Activated naive CD4-positive, alpha-beta T cell (primary cell): ENCODE measurements at places on chromosomes 6 and 20.

DNA sequence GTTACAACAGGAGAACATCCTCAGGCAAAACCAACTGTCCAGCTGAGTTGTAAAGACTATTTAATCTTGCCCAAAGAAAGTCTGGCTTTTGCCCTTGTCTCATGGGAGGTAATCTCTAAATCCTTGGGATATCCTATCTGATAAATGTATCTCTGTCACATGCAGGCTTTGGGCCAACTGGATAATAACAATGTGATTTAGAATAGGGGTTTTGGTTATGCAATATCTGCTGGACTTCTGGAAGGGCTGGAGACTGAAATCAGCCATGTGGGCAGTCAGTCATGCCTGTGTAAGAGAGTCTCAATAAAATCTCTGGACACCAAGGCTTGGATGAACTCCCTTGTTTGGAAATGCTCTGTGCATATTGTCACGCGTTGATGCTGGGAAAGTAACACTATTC lies 56.3 kb upstream of the PRL start:
- DNase-seq: no peak

- DNase-seq: no peak
Measured at GRCh38 chr6:63732336-63732735, 96.7 kb downstream of the PHF3 start.

DNA sequence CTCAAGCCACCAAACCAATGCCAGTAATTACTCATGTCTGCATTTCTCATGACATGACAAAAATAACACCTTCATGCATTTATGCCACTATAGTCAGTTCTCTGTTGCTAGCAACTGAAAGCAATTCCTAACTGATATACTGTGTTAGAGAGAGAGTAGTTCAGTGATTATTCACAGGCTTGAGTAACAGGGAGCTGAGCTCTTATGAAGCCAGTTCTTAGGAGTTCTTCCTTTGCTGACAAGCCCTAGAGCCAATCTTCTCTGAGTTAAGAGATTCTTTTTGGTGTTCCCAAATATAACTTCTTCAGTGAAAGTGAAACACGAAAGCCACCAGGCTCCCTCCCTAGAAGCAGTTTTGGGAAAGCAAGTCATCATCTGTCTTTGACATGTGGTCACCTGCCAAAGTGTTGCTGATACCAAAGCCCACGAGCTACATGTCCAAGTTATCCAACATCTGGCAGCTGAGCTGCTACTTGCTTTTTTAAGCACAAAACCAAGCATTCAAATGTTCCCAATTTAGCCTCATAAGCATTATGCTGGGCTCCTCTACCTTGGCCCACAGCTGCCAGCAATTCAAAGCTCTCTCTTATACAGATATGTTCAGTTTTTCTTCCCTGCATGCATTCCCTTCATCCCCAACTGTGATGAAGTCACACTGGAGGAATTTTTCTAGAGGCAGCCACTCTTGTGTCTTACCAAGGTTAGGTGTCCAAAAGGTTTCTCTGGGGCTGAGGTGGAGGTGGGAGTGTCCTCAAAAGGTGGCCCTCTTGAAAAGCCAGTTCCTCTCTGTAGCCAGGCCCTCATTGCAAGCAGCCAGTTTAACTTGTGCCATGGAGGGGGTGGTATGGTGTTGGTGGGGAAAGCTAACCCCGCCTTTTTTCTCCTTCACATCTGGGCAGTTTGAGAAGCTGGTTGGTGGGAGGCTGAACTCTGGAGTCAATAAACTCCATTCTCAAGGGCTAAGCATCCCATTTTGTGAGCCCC lies 92.7 kb upstream of the ARMC2 start:
- no peak for DNase-seq

DNA sequence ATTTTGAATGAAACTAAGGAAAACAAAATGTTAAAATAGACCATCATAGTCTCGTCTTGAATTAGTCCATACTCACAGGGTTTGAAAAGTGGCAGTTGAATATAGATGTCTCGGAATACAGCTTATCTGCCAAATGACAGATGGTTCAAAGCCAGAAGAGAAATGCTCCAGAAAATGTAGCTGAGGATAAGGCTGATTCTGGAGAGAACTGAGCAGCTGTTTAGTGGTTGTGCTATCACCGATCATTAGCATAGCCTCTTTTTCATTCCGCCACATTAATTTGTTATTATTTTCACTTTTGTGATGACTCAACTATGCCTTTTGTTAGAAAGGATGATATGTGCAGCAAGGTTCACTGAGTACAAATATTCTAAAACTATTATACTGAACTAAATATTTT lies 390.2 kb upstream of the MAN1A1 start:
- no peak for DNase-seq

DNA sequence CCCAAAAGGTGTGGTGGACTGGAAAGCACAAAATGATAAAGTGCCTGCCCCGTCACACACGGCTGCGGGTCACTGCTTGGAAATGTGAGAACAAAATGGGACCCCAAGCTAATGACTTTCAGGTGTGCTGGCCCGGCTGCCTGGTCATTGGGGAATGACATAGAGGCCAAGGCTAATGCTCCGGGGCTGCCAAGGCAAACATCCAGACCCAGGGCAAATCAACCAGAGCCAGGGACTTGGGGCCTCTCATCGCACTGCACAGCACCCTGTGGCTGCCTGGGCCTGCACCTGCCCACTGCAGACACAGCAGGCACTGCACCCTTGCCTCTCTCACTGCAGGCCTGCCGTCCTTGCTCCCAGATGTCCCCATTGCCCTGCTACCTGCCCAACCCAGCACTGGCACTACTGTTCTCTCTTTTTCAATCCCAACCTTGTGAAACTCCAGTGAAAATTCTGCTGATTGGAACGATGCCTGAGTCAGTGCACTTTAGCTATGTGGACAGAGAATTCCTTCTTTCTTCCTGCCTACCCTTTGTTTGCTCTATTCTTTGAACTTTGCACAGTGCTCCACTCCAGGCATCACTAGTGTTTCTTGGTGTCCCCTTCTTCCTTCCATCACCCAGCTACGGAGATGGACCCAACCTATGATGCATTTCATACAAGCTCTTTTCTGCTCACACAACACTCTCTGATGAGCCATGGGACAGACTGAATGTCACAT lies 849.5 kb downstream of the MAFB start:
- no peak for DNase-seq

GRCh38 chr20:49729780-49730179 lies 16.1 kb upstream of the B4GALT5 start:
- DNase-seq: no peak

GRCh38 chr20:6008254-6008653 lies 45.6 kb downstream of the LRRN4 start:
- no peak for DNase-seq

- no peak for DNase-seq
Measured at GRCh38 chr6:45699663-45700062, 316.0 kb downstream of the CLIC5 start.
